Heart left ventricle (tissue), 16 donors: ENCODE measurements at places on chromosomes 2 and 18. TPM values are rescaled to one million over a fixed set of nuclear protein-coding genes. Genes with fewer than 3 reads are reported as not detected.
A peak's percentile ranks its signal among the peaks of the same experiment; 100 is the strongest.

- peaks cover 5% of the 10 kb centered on the region for H3K4me1 ChIP-seq
- H3K27me3 ChIP-seq: no peaks in the 10 kb centered on the region
- H3K27ac ChIP-seq: no peak overlapping the region
- DNase-seq: no peak
- no peaks in the 10 kb centered on the region for H3K36me3 ChIP-seq
Observed at GRCh38 chr2:85812094-85812735, 58.4 kb downstream of the ATOH8 start.

GRCh38 chr2:187171318-187171717 lies 276.7 kb downstream of the CALCRL start:
- H3K36me3 ChIP-seq: no peaks in the 10 kb centered on the region
- H3K27me3 ChIP-seq: no peaks in the 10 kb centered on the region
- no peak overlapping the region for H3K27ac ChIP-seq

DNA sequence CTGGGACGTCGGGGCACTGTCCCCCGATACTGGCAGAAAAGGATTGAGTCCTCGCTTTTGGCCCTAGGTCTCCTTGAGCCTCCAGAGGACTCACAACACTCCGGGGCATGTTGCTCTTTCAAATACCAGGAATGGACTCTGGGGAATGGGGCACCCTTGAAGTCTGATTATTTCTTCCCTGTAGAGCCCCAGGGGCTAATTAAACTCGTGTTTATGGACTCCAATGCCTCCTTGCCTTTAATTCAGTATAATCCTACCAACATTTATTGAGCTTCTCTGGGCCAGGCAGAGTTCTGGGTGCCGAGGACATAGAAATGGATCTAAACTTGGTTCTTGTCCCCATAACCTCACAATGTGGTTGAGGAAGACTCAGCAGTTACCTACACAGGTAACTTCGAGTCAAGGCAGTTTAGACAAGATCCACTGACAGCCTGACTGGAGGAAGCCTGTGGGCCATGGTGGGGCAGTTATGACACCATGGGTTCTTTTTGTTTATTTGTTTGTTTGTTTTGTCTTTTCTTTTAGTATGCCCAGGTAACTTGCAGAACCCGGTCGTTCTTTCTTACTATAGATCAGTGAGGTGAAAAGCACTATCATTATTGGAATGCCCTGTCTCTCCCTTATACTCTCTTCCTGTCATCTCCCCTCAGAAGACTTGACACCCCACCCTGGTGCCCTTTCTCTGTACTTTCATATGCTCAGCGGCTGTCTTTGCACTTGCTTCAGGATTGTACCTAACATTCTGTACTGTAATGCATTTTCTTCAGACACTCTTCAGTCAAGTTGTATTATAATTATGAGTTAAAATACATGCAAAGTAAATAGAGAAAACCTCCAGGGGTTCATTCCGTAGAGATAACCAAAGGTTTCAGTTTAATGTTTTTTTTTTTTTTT lies 3.2 kb downstream of the CFLAR start:
- H3K4me1 ChIP-seq: peaks cover 18% of the 10 kb centered on the region
- peak overlapping the region; percentile 73 for H3K4me3 ChIP-seq
- H3K36me3 ChIP-seq: peaks cover 11% of the 10 kb centered on the region
- no peak for DNase-seq
- no peaks in the 10 kb centered on the region for H3K27me3 ChIP-seq
- peak overlapping the region; percentile 96 for H3K27ac ChIP-seq

- H3K4me1 ChIP-seq: no peaks in the 10 kb centered on the region
- H3K36me3 ChIP-seq: no peaks in the 10 kb centered on the region
- peak; percentile 81 for DNase-seq
- H3K27ac ChIP-seq: no peak overlapping the region
Observed at GRCh38 chr2:182584462-182584861, 131.6 kb upstream of the DNAJC10 start.

- no peaks in the 10 kb centered on the region for H3K27me3 ChIP-seq
- no peaks in the 10 kb centered on the region for H3K4me1 ChIP-seq
- DNase-seq: no peak
- H3K27ac ChIP-seq: no peak overlapping the region
Observed at GRCh38 chr2:214035091-214035852, 375.6 kb upstream of the VWC2L start.

DNA sequence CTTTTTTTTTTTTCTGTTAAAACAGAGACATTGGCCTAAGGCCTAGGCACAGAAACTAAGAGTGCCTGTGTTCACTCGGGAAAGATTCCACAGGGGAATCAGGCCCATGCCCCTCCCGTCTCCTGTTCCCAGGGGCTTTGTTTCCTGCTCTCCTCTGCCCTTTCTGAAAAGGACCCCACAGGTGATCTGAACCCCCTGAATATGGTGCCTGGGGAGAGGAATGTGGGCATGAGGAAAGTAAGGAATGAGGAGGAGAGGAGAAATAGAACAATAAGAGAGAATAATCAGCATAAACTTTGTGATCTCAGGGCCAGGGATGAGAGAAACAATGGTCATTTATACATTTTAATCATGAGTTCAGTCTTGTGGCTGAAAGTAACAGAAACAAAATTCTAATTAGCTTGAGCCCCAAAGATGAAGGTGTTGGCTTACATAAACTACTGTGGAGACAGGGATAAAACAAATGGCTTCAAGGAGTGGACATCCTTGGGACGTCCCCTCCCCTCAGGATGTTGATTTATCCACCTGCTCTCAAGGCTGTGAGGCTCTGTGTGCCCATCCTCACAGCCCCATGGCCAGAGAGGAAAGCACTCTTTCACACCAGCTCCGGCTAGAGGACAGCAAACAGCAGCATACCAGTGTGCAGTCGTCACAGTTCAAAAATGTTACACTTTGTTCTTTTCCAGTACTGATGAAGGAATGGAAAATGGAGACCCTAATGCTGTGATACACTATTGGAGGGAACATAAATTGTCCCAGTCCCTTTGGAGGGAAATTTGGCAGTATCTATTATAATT lies 46.4 kb upstream of the MRPL33 start:
- no peaks in the 10 kb centered on the region for H3K27me3 ChIP-seq
- peak overlapping the region; percentile 13 for H3K27ac ChIP-seq

Gene MSTN
- 0.18 TPM for total RNA-seq
